ENCODE measurements at places on chromosomes 6 and 20. TPM values are rescaled to one million over a fixed set of nuclear protein-coding genes. Genes with fewer than 3 reads are reported as not detected.
A peak's percentile ranks its signal among the peaks of the same experiment; 100 is the strongest.

CTAGE9 gene
- not detected for total RNA-seq

DNA sequence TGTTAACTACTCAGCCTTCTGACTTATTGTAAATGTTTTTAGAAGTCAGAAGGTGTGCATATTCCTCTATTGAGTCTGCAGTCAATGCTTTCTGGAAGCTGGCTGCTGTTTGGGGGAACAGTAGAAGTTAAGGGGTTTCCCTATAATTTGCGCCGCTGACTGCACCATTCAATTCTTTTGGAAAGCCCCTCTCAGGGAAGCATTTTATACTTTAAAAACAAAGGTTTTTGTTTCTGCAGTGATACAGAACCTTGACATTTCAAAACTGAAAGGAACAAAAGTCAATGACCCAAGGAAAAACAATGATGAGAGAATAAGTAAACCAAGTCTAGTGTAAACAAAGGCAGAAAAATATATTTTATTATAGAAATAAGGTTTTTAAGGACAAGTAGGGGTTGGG, 120.8 kb upstream of the TNFAIP3 start:
- DNase-seq, result no peak

- no peak for DNase-seq
Measured at GRCh38 chr6:45195137-45195536, 133.0 kb upstream of the RUNX2 start.

EIF6 gene
- total RNA-seq, result 93.3 TPM

DNA sequence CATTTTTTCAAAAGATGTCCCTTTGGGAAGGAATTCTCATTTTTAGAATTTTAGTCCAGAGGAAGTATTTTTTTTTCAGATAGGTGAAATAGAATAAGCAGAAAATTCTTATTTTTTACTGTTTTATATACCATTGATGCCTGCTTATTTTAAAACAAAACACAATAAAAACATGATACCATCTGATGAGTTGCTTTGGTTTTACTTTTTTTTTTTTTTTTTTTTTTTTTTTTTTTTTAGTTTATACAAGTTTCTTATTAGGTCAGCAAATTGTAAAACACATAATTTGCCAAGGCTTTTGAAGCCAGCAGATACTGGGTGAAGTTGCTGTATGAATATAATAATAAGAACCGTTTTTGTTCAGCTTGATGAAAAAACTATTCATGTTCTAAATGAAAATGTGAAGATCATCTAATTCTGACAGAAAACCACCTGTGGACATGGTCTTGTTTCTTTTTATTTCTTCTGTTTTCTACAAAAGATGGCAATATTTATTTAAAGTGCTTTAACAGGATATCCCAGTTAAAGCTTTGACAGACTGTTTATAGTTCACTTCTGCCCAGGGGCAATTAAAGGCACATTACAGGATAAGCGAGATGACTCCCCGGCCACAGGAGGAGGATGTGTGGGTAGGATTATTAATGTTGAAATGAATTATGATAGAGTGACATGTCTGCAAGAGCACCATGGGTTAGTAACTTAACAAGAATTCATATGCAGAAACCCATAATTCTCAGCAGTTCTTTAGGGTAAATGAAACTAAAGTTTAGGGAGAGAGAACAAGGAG, 31.1 kb downstream of the MYB start:
- no peak for DNase-seq

RIPOR3 gene
- not detected for total RNA-seq

CGAS gene
- total RNA-seq, result 27.9 TPM

DNA sequence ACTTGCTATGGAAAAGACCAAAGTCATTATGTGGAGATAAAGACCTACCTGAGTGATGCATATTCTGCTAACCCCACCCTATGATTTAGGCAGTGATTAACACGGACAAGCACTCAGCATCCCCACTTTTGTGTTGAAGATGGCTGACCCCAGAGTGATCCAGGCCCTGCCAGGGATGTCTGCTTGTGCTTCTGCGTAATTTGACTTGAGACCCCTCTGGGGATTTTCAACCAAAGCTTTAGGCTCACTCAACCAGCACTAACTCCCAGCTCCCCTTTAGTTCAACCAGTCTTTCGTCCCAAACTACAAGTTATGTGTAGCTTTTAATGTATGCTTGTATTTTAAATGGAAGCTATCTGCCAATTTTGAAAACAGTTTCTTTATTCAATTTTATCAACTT, 538.0 kb upstream of the ID4 start:
- no peak for DNase-seq

- no peak for DNase-seq
Measured at GRCh38 chr6:26025047-26025893, 62.0 kb upstream of the HFE start.

OPRL1 gene
- total RNA-seq, result 1.6 TPM

- no peak for DNase-seq
Measured at GRCh38 chr6:124466949-124467348, 495.3 kb upstream of the RNF217 start.

PRL gene
- not detected for total RNA-seq

DNA sequence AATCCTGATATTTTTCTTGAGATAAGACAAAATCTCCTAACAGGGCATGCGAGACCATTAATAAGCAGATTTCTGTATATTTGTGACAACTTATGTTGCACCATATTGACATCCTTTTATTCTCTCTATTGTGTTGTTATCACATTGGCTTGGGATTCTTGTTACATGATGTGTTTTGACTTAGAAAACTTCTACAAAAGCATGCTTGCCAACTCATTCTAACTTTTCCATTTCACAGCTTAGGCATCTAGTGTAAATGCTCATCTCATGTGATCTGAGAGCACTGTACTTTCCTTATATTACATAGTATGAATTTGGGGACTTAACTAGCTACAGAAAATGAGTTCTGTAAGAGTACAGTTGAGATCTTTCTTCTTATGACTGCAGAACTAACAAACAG, 1040.7 kb upstream of the ADGRB3 start:
- DNase-seq, result no peak

DNA sequence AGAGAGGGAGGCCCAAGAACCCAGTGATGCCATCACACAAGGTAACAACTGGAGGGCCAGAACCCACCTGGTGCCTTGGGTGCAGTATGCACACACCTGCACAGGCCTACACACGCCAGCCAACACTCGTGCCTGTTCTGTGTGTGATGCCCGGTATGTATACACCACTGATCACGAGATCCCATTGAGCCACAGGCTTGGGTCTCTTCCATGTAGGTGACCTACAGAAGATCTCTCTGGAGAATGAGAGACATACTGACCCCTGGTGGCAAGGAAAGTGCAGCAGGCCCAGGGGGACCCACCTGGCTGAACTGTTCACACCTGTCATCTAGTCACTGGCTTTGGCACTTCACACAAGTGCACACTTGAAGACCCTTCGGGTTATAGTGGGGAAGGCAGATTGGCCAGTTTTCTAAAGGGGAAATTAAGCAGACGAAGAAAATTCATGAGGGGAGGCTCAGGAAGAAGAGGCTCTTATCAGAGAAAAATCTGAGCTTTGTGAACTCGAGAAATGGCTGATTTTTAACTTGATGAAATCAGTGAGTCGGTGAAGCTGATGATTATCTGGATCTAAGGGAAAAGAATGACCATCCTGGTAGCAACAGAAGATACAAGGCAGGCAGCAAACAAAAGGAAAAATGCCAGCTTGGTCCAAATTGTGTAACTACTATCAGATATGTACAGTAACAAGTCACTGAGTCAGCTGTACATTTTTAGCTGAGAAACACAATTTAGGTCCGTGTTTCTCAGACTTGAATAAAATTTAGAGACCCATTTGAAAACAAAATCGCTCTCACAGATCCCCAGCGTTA, 69.1 kb upstream of the PBOV1 start:
- peak; percentile 42 for DNase-seq

GRCh38 chr20:53859684-53860083, 210.7 kb downstream of the BCAS1 start:
- no peak for DNase-seq

GRCh38 chr6:34052071-34052825, 93.6 kb downstream of the GRM4 start:
- no peak for DNase-seq

GRCh38 chr6:137823826-137824555, 43.1 kb upstream of the TNFAIP3 start:
- peak; percentile 80 for DNase-seq

DNA sequence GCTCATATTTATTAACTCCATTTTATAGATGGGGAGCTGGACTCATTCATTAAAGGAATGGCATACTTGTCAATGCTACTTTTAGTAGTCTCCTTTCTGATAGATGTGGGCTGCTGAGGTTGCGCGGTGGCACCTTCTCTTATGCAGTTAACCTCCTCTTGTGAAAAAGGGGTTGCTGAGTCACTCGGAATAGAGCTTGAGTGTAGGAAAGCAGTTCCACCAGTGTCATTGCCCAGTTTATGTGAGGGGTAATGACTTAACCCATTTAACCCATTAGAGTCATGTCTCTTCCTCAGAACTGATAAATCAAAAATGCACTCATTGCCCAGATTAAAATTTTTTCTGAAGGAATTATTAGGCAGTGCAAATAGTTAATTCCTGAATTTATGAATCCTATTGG, 6.3 kb downstream of the MAPK14 start:
- peak; percentile 40 for DNase-seq

GRCh38 chr20:7967199-7967844, 27.1 kb upstream of the HAO1 start:
- no peak for DNase-seq

DNA sequence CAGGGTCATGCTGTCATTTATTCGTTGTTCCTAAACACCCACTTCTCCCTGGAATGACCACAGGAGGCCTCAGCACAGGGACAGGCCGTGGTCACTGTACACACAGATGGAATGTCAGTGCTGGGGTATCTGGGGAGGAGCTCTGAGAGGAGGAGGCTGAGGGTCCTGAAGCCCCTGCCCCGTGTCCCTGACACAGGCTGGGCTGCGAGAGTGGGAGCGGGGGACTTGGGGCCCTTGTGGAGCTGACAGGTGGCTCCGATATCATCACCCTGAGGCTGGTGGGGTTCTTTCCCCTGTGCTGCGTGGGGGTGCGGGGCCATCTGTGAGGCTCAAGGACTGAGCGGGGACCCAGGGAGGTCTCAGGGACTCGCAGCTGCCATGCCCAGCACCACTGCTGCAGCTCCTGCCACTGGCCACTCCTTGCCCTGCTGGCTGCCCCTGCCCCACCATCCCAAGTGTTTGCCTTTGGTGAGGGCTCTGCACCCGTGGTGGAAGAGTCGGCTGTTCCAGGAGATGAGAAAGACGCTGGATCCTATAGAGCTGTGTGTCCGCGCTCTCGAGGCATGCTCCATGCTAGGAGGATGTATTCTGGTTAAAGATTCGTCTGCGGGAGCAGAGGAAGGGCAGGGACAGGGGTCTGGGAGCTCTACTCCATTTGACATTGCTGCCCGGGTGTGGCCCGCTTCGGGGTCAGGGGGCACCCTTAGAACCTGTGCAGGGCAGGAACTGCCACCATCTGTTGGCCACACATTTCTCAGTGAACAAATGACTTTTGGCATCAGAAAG, 18.9 kb downstream of the NPEPL1 start:
- DNase-seq, result peak; percentile 4

DNA sequence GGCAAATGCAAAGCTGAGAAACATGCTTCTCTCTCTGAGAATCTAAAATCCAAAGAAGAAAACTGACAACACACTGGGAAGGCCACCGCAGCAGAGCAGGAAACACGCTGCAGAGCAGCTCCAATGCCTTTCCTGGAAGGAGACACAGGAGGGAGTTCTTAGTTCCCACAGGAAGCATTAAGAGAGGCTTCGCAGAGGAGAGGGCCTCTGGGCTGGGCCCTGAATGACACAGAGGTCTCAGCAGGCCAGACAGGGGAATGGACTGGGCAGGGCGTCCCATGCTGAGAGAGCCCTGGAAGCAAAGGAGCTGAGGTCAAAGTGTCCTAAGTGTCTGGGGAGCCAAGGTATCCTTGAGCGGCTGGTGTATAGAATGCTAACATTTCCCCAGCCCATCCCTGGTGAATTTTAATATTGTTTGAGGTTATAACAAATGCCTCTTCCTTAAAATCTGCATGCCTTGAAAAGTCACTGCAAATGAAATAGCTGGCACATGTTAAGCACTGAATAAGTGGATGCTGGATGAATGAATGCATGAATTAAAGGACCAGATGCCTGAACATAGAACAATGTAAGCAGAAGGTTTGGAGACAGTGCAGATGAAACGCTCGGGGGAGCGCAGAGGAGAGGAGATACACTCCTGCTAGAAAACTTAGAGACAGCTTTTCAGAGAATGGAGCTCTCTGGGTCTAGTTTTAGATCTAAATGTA, 110.0 kb upstream of the SYNDIG1 start:
- no peak for DNase-seq

- no peak for DNase-seq
Measured at GRCh38 chr6:42530296-42530695, 33.5 kb upstream of the UBR2 start.

- DNase-seq, result peak; percentile 89
Measured at GRCh38 chr20:324177-325044, 941 bp upstream of the SOX12 start.

- DNase-seq, result no peak
Measured at GRCh38 chr6:105111105-105111504, 68.7 kb downstream of the POPDC3 start.

GRCh38 chr6:23370051-23370450, 756.0 kb upstream of the NRSN1 start:
- no peak for DNase-seq

GRCh38 chr20:25744261-25744660, 47.6 kb upstream of the ZNF337 start:
- DNase-seq, result no peak
